Stimulated activated CD4-positive, alpha-beta T cell treated with anti-CD3 and anti-CD28 coated beads, Interleukin-2, amount 100 ng/mL, for 24 hours (primary cell): ENCODE measurements at places on chromosomes 13 and 19.
A peak's percentile ranks its signal among the peaks of the same experiment; 100 is the strongest.

GRCh38 chr13:110334256-110334655, 27.2 kb downstream of the COL4A2 start:
- no peak for DNase-seq

- DNase-seq: no peak
Measured at GRCh38 chr13:30121666-30122065, 185.7 kb downstream of the KATNAL1 start.

DNA sequence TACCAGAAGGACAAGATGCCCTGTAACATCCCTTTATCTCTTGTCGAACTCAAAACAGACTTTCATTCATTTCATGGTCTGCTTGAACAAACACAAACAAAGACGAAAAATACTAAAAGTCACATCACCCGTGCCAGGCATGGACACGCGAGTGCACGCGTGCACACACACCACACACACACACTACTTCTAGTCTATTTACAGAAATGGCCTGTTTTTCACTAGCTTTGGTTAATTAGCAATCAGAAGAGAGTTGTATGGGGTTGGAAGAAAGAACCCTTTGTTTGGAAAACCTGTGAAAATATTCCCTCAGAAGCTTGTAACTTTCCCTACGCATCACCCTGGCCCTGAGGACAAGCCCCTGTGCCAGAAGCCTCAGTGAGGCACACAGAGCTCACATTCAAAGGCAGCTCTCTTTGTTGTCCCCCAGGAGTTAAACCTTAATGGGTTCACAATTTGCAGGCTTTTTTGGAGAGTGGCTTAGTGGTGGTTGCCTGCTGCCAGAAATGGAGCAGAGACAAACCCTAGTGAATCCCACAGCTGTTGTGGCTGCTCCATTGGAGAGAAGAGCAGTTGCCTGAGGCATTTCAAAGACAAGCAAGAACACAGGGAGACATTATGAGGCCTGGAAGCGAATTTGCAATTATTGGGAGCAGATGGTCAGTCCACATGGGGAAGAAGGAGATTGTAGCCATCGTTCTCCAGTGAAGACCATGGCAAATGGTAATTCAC, 55.9 kb downstream of the STARD13 start:
- no peak for DNase-seq

DNA sequence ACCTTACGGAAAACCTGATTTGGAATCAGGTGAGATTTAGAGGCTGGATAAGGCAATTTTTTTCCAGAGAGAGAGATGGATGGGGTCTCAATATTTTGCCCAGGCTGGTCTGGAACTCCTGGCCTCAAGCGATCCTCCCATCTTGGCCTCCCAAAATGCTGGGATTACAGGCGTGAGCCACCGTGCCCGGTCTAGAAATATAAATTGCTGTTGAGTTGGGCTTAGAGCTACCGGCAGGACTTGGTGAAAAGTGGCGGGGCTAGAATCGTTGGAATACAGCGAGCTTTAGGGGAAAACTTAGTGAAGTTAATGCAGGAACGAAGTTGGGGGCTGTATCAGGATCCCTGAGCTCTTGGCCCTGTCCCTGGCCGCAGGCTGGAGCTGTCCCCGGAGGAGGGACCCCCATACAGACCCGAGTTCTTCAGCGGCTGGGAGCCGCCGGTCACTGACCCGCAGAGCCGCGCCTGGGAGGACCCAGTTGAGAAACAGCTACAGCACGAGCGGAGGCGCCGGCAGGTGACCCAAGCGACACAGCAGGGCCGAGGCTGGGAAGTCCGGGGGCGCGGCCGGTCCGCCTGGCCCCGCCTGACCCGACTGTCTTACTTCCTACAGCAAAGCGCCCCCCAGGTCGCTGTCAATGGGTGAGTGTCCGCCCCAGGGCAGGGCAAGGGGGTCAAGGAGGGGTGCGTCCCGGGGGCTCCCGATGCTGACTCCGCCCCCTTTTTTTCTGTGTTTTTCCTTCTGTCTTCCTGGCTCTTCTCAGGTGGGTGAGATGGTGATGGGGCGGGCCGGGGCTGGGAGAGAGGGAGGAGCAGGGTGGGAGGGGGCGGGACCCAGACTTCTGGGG, 7.6 kb downstream of the EPS8L1 start:
- no peak for DNase-seq

DNA sequence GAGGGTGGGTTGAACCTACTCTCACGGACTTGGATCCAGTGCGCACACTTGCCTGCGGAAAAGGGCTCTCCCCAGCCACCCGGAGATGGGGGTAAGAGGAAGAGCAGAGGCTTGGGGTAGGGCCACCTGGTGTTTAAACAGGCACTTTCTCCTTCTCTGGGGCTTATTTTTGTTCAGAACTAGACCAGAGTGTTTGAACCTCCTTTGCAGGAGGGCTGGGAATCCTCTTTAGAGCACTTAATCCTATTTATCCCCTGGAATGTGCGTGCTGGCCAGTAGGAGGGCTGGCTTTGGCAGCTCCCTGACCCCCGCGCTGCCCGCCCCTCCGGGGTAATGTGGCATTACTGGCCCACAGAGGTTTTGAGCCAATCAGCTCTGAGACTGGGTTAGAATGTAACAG, 2.0 kb downstream of the RGS9BP start:
- no peak for DNase-seq

- DNase-seq: peak; percentile 19
Measured at GRCh38 chr19:40424637-40425449, 949 bp downstream of the SERTAD1 start.

DNA sequence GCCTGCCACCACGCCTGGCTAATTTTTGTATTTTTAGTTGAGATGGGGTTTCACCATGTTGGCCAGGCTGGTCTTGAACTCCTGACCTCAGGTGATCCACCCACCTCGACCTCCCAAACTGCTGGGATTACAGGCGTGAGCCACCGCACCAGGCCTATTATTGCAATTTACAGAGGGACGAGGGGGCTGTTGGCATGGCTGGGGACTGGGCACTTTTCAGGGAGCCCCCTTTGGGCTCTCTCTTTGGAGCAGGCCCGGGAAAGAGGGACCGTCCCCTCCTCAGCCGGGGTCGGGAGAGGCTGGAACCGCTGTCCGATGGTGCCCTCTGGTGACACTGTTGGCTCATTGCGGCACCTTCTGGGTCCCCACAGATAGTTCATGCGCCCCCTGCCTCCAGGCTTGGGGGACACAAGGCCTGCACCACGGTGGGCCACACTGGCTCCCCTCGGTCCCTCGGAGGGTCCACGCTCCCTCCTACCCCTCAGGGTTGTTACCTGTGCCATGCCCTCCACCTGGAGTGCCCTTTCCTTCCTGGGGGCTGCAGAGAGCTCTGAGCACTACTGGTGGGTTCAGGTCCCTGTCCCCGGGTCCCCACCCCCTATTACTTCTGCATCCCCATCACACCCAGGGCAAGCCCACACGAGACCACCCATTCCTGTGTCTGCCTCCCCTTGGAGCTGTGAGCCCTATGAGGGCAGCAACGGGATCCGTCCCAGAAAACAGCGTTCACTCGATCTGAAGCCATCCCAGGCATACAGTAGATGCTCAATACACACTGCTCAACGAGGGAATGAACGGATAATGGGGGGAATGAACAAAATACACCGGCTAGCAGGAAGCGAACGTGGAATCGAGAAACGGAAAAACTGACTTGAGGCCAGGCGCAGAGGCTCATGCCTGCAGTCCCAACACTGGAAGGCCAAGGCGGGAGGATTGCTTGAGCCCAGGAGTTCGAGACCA, 12.5 kb downstream of the FEM1A start:
- DNase-seq: peak; percentile 75

- no peak for DNase-seq
Measured at GRCh38 chr13:36668316-36668715, 5.5 kb upstream of the SERTM1 start.

- DNase-seq: no peak
Measured at GRCh38 chr13:108987944-108988343, 358.5 kb downstream of the MYO16 start.

DNA sequence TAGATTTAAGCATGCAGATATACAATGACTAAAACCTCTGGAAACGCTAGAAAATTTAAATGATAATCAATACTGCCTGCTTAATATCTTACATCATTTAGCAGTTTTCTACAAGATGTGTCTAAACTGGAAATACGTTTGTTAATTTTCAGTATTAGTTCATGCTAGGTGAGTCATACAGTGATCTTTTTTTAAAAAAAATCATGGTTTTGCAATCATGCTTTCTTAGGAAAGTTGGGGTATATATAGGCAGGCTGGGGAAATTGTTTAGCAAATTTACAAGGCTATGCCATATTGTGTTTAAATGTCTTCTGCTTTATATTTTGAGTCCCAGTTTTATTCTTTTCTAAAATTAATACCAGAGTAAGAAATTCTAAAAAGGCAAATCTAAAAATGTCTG, 245.4 kb upstream of the SPRY2 start:
- DNase-seq: no peak

GRCh38 chr13:31204592-31204991, 4.8 kb downstream of the B3GLCT start:
- no peak for DNase-seq

DNA sequence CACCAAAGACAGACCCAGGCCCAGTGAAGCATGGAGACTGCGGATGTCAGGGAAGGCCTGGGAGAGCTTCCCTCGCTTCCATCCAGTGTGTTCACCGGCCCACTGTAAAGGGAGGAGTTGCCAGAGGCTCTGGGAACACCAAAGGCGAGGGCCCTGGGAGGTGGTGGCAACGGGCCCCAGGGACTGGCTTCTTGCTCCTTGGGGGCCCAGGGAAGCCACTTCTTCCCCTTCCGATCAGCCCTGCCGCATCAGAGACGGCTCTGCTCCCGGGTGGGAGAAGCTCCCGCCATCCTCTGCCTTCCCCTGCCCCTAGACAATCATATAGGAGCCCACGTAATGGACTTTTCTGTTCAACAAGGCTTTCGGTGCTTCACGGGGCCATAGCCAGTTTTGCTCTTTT, 83.4 kb upstream of the GPR183 start:
- no peak for DNase-seq

- DNase-seq: peak; percentile 17
Measured at GRCh38 chr19:41701401-41702075, 6.9 kb upstream of the CEACAM5 start.

DNA sequence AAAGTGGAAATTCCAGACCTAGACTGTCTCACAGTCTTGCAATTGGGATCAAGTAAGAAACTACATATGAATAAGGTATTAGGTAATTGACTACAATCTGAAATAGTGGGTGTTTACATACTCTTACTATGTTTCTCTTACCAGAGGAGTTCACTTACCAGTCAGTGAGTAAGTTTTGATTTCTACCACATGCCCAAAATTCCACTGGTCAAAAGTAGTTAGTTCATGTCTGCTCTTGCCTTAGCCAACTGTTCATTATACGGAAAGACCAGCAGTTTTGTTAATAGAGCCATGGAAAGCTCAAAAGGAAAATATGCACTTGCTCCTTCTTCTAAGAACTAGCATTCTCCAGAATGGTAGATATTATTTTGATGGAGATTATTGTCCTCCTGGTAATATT, 490.8 kb downstream of the RFC3 start:
- DNase-seq: no peak

DNA sequence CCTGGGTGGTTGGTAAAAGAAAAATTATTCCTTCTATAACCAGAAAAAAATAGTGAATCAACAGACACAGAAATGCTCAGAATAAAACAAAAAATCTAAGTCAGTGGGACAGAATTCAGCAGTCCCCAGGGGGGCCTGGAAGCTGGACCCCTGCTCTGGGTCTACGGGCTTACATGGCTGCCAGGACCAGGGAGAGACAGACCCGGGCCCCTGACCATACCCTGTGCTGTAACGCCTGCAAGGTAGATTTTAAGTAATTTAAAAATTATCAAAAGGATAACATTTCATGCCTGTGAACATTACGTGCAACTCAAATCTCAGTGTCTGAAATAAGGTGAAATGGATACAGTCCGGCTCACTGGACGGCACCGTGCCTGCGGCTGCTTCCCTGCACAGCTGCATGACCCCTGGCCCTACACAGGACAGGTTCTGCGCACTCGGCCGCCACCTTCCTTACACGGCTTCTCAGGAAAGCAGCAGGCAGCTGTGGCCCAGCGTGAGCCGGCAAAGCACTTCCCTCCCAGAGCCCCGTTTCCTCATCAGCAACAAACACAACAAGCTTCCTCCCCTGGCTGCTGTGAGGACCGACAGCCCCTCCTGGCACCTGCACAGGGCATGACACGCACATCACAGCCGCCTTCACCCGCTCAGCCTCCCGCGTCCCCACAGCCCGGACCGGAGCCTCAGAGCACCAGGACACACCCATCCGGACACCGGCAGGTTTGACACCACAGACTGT, 22.2 kb downstream of the RASA3 start:
- peak; percentile 72 for DNase-seq
